ENCODE measurements at places on chromosomes 2 and 18. TPM values are rescaled to one million over a fixed set of nuclear protein-coding genes. Genes with fewer than 3 reads are reported as not detected.

Gene VWC2L
- not detected for polyA plus RNA-seq

- no peak for DNase-seq
Observed at GRCh38 chr2:109530712-109531111, 83.1 kb downstream of the SEPTIN10 start.

Gene PRKAG3
- polyA plus RNA-seq: 0.06 TPM

GRCh38 chr2:236505648-236506047 lies 64.0 kb upstream of the ACKR3 start:
- no peak for DNase-seq

DNA sequence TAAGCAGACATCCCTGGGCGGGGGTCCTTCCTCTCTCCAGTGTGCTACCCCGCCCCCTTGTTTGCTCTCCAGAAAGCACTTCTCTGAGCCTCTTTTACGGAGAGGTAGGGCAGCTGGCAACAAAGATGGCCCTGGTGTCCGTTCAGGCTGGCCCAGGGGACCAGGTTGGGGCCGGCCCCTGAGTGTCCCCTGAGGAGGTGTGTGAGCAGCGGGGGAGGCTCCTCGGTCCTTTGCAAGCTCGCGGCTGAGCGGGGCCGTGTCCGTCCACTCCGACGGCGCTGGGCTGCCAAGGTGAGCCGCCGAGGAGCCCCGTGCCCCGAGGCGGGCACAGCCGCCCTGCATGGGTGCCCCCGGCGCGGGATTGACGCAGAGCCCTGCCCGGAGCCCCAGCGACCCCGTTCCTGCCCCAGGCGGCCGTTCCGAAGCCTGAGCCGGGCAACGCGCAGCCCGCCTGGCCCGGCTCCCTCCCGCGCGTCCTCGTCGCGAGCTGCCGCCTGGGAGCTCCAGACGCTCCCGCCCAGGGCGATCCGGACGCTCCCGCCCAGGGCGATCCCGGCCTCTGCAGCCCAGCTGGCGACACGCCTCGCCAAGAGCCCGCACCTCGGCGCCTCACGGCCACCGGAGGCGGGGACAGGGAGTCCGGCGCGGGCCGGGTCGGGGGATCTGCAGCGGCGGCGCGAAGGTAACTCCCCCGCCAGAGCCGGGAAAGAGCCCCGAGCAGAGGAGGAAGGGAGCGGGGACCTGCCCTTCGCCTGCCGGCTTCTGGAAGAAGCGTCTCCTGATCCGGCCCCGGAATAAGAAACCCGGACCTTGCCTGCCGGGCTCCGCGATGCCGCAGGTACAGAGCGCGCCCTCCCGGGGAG lies at the start of gene PROKR1:
Gene PROKR1 (plus strand): TSS at position 569 of the 863 bp plus-strand sequence. CDS start 2,243 bp downstream, outside the sequence.
- DNase-seq: peak; percentile 29

DNA sequence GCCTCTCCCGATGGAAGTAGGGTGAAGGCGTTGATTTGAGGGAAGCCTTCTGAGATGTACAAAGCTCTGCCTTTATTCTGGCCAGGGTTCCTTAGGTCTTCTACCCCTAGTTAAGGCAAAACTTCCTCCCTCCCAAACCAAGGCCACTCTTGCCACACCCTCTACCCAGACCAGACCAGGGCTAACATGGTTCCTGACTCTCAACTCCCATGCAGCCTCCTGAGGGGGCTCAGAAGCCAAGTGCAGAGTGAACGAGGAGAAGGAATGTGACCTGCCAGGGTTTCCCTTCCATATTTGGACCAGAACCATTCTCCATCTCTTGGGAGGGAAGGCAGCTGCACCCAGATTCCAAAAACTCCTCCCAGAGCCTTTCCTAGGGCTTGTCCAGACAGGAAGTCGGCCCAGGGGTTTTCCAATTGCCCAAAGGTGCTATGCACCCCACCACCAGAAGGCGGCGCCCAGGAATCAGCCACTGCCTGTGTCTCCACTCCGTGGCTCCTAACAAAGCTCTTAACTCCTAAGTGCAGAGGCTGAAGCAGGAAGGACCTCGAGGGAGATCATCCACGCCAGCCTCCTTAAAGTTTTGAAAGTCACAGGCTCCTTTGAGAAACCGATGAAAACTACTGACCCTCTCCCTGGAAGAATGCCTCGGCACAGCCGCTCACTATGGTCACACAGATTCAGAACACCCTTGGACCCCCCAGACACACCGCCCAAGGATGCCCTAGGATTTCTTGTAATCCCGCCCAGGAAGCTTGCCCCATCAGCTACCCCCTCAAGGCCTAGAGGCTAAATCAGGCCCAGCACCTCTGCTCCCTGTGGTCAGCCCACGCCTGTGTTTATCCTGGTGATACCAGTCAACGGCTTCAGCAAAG lies 157.8 kb downstream of the SMAD2 start:
- DNase-seq: no peak

DNA sequence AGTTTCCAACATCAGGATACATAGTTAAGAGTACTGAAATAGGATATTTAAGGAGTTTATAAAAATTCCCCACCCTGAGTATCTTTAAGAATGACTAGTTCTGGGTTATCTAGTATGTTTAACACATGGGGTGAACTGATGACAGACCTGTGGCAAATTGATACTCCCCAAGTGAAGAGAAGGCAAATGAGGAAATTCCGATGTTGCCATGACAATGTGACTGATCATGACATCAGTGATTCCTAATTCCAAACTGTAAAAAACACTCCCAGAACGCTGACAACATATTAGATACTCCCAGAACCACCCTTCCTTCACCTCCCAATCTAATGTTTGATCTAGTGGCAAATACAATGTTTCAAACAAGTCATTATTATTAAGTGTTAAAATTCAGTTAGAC lies 77.6 kb downstream of the RBMS1 start:
- DNase-seq: no peak

Gene SCN7A
- polyA plus RNA-seq: 2.6 TPM

Gene XIRP2
- 844 TPM for polyA plus RNA-seq

GRCh38 chr18:35444636-35445035 lies 53.1 kb downstream of the INO80C start:
- DNase-seq: no peak

DNA sequence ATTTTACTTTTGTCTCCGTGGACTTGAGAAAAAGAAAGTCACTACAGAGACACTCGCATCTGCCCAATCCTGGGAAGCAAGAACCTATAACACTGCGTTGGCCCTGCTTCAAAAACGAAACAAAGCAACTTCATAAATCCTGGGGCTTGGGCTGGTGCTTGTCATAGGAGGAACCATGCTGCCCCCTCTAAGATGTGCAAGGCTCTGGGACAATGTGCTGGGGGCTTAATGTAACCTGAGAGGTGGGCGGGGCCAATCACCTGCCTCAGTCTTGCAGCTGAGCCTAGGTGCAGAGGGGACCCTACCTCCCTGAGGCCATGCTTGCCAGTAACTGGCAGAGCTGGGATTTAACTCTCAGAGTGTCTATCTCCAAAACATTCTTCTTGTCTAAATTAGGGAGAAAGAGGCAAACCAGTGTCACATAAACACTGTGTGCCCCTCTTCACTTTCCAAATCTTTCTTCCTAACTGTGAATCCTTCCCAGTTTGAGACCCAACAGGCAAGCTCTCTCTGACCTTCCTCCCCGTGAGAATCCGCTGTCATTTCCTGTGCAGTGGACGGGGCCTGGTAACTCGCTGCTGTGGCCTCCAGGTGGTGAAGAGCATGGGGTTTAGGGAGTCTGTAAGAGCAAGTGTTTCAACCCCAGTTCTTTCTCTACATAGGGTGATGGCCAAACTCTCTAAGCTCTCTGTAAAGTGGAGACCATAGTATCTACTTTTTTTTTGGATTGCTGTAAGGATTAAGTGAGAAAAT lies 115.1 kb downstream of the ACKR3 start:
- DNase-seq: peak; percentile 30

DNA sequence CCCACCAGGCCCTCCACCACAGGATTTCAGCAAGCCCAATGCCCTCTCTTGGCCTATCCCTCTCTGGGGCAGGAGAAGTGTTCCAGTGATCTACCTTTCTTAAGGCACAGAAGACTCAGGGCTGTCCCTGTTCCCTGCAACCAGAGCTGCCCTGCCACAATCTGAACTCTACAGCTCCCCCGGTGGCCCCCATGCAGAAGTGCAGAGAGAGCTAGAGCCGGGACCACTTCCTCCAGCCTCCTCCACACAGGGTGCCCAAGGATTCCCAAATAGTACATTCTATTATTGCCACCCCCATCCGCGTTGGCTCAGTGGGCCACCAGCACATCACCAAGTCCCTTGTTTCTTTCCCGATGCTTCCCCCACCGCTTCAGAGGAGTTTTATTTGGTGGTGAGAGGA lies 114.8 kb upstream of the PTPRM start:
- DNase-seq: no peak

GRCh38 chr18:47260120-47260923 lies 8.9 kb upstream of the SKOR2 start:
- no peak for DNase-seq

Gene LHCGR
- 0.30 TPM for polyA plus RNA-seq

Gene C18orf54
- 0.94 TPM for polyA plus RNA-seq

GRCh38 chr2:1153920-1154319 lies 203.3 kb downstream of the SNTG2 start:
- peak; percentile 65 for DNase-seq

DNA sequence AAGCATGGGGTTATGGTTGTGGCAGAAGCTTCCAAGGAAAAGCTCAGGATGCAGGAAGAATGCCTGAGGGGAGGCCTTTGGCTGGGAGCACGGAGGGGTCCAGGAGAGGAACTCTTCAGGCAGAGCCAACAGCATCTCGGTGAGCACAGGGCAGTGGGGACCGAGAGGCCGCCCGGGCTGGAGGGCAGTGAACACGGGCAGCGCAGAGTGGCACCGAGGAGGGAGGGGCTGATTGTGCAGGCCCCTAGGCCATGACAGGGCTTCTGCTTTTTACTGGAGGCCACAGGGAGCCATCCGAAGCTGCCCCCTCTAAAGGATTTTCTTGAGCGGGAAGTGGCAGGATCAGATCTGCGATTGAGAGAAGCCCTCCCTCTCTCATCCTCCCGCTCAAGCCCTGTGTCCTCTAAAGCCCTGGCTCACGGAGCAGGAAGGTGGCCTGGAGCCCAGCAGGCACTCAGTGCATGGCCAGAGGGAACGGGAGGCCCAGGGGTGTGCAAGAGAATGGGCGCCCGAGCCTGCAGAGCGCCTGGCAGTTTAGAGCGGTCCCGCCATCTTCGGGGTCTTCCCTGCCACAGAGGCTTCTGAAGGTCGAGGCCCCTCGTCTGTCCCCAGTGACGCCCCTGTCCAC lies 110.0 kb upstream of the STON1 start:
- no peak for DNase-seq

Data from heart left ventricle (tissue), 16 donors.